Activated CD8-positive, alpha-beta T cell treated with anti-CD3 and anti-CD28 coated beads for 36 hours (primary cell): ENCODE measurements at places on chromosomes 5 and 9.
A peak's percentile ranks its signal among the peaks of the same experiment; 100 is the strongest.

- no peak for DNase-seq
Observed at GRCh38 chr9:79001012-79001411, 570.8 kb upstream of the TLE4 start.

DNA sequence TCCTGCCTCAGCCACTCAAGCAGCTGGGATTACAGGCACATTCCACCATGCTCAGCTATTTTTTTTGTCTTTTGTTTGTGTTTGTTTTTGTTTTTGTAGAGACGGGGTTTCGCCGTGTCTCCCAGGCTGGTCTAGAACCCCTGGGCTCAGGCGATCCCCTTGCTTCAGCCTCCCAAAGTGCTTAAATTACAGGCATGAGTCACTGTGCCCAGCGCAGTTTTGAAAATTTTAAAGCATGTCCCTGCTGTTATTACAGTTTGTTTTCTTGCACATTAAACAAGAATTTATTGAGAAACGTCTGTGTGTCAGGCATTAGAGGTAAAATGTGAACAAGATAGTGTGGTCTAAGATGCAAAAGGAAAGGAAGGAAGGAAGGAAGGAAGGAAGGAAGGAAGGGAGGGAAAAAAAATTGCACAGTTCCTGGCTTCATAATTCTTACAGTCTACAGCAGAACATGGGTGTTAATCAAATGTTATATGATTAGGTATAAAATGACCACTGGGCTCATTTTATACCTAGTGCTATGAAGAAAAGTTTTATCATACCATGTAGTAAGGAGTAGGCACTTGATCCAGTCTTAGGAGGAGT lies 205.4 kb downstream of the SNX18 start:
- no peak for DNase-seq

DNA sequence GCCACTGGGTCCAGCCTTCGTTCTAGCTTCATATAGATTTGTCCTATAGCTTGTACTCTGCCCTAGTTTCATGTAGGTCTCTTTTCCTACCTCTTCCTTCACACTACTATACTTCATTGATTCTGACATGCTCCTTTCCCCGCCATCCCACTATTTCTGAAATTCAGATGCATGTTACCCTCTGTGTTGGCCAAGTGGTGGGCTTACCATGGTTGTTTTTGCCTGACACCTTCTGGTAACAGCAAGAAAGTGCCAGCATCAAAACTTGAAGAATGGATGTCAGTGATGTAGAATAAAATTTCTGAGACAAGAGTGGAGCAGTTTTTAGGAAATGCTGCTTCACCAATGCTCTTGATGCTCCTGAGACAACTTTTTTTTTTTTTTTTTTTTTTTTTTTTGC lies 19.5 kb upstream of the SERINC5 start:
- DNase-seq, result peak; percentile 53

DNA sequence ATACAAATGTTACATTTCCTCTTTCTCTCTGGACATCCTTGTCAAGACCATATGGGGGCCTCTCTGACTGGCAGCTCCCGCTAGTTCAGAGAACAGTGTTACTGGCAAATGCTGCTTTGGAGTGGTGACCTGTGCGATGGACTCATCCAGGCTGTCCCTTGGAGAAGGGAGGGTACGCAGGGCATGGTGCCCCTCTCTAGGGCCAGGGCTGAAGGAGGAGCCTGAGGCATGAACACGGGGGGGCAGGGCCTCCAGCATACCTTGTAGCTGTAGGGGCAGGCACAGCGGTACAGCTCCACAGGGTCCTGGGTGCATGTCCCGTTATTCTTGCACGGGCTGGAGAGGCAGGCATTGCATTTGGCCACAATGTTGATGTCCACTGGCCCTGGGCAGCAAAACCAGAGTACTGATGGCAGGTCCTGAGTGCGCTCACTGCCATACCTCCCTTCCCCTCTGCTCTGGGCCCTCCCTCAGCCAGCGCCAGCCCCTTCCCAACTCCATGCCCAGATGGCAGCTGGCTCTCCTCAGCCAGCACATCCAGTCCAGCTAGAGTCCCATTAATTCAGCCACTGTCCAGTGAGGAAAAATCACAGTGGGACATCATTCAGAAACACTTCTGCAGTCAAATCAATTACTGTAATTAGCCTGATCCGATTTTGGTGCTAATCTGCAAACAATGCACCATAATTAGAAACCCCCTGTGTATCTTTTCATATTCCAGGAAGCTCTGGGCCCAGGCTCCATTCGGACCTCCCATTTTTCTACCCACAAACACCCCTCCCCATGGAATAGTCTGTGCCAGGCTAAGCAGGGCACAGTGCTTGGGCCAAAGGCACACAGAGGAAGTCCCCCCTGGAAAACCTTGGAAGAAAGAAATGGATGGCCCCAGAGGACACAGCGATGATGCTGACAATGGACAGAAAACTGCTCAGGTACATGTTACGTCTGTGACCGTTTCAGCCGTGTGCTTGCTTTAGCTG lies 128.8 kb upstream of the PANK3 start:
- DNase-seq, result no peak

- peak; percentile 74 for DNase-seq
Observed at GRCh38 chr5:151156507-151157420, 815 bp downstream of the ANXA6 start.

DNA sequence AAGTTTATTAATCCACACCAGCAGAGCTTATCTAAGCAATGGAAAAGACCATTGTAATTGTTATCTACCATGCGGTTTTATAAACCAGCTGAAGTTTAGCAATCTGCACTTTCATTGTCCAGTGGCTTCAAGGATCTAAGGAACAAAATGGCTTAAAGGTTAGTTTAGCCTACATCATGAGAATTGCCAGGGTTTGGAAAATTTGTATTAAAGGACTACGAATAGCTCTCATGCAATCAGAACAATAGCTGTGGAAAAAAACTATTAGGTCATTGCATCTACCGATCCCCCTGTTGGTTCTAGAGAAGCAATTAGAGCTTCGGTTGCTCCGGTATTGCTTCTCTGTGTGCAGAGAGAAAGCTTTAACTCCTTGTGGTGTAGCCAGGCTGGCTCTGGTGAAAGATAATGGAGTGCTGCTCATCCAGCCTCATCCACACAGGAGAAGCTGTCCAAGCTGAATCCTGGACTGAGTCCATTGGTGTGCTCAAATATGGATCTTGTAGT lies 86.3 kb upstream of the SLC12A2 start:
- no peak for DNase-seq

- DNase-seq, result no peak
Observed at GRCh38 chr5:50547303-50547702, 106.2 kb upstream of the EMB start.

DNA sequence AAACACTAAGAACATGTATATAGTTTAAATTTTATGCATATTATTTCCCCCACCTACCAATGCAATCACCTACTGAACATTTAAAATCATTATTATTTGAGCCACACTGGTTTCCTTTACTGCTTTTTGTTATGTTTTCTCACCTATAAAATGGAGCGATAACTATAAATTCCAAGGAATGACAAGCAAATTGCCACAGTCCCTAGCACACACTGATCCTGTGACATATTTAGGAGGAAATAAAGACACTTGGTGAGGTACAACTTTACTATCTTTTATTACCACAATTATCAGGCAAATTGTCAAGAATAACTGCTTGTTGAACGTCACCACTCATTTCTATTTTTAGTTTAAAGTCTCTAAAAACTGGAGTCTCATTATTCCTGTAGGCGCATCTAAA lies 1693.6 kb downstream of the EFNA5 start:
- DNase-seq, result no peak

DNA sequence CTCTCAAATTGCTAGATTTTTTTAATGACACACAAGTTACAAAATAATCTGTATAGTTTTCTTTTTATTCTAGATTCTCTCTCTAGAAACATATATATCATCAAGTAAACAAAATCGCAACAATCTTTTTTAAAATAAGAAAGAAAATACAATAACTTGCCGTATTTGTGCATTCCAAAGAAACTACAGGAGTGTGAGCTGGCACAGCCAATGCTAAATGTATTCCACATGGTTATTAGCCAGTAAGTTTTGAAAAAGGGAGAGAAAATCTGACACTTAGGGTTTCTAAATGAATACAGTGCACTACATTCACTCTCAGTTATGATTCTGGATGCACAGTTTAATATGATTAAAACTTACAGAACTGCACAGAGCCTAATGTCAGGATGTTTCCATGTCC lies 117.9 kb downstream of the BNC2 start:
- DNase-seq, result no peak

DNA sequence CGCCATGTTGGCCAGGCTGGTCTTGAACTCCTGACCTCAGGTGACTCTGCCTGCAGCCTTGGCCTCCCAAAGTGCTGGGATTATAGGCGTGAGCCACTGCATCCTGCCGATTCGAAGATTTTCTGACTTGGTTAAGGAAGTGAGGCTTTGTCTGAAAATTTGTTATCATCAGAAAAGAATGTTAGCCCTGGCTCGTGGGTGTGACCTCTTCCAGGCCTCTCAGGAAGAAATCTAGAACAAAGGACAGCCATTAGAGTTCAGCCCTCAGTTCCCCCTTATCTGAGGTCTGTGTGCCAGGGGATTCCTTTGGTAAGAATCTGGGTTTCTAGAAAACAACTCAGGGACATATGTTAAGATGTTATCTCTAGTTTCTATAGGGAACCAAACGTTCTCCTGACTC lies 6.2 kb downstream of the OR2S2 start:
- no peak for DNase-seq

- DNase-seq, result peak; percentile 5
Observed at GRCh38 chr5:178730940-178731265, 444 bp upstream of the ZNF354A start.

DNA sequence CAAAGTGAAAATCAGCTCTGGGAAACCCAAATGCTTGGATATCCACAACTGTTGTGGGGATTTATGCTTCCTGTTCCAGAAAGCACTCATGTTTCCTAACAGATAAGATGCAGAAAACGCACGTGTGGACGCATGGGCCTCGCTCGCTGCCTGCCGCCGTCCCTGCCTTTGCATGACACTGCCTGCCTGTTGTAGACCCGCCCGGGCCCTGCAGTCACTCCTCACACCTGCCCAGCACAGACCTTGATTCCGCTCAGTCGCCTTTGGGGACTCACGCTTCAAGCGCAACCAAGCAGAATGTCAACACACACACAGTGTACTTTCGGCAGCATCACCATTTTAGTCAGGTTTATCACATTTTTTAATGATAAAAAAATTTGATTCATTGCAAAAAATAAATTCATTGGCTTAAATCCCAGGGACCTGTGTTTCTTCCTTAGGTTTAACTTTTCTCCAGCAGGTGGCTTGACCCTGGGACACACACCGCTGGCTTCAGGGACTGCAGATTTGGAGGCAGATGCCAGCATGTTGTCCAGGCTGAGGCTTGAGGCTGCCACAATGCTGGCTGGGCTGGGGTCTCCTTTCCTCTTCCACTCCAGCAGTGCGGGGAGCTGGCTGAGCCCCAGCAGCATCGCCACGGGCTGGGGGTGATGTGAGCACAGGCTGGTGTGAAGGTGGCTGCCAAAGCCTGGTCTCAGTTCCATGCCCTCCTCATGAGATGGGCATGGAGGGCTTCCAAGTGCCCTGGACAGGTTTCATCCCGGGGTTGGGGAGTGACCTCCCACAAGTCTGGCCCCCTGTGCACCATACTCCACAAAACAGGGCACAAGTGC lies 416.9 kb upstream of the IRX4 start:
- DNase-seq, result no peak

GRCh38 chr9:37984672-37985611 lies 81.0 kb upstream of the SLC25A51 start:
- no peak for DNase-seq

DNA sequence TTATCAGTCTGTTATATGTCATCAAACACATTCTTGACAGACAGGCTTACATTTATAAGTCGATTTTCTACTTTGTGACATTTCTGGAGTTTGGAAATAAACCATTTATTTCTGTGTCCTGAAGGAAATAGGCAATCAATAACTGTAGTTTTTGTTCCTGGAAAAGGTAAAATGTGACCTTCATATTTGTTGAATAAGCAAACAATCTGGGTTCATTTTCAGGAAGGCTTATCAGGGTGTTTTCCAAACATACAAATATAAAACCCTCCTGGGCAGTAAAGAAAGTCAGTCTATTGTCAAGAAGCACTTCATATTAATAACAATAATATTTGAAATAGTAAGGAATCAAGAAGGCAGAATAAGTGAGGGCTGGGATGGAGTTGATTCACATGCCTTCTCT lies 195.0 kb downstream of the SNCAIP start:
- DNase-seq, result no peak

DNA sequence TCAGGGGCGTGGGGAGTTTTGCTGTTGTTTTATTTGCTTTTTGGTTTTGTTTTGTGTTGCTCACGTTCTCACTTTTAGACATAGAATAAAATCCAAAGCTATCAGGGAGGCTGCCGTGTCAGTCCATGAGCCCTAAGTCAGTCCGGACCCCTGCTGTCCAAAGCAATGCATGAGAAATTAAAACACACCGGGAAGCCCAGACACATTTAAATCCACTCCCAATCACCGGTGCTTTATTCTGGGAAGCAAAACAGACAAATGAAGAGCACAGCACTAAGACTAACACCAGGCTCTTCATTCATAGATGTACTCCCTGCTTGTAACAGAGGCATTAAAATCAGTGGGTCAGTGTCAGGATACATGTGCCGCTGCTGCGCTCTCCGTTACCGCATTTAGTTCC lies 180.9 kb downstream of the IRX2 start:
- no peak for DNase-seq

DNA sequence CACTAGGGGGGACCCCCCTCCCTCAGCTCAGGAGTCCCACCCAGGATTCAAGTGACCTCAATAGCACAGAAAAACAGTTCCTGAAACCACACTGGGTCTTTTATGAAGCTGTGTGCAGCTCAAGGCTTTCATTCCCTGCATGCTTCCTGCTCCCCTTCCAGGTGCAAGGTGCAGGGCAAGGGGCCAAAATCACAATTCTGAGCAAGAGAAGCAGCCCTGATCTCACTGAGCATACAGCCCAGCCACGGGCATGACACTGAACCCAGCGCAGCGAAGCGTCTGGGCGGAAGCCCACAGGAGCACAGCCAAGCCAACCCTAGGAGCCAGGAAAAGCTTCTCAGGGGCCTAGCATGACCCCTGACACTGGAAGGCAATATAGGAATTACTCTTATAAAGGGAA lies 62.9 kb downstream of the IRX2 start:
- DNase-seq, result no peak

DNA sequence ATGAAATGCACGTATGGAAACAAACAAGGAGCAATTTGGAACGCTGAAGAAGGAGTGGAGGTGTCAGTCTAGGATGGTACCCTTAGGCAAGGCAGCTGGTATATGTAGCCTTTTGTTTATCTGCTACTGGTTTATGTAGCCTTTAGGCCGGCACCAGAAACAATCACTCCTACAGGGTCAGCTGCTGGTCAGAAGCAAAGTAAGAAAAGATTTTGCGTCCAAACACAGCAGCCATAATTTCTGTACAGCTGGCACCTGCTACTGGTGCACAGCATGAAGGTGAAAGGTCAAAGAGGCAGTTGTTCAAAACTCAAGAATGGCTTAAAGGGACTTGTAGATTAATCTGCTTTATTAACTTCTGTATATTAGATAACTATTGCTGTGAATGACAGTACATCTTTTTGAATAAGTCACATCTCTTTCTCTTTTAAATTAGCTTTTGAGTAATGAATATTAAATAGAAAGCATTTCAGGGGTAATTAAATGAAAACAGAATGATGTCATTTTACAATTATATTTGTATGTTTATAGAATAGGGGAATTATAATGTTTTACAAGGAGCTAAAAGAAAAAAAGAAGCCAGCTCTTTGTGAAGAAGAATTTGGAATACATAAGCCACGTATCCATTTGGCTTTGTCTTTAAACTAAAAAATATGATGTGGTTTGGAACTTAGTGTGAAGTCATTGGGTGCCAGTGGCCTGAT lies 33.1 kb upstream of the TLX3 start:
- no peak for DNase-seq
